CD4-positive, alpha-beta T cell treated with Interferon gamma for 1 hour (primary cell): ENCODE measurements at places on chromosomes 7 and 10.

- no peak for DNase-seq
Observed at GRCh38 chr7:116713918-116714317, 41.9 kb downstream of the MET start.

DNA sequence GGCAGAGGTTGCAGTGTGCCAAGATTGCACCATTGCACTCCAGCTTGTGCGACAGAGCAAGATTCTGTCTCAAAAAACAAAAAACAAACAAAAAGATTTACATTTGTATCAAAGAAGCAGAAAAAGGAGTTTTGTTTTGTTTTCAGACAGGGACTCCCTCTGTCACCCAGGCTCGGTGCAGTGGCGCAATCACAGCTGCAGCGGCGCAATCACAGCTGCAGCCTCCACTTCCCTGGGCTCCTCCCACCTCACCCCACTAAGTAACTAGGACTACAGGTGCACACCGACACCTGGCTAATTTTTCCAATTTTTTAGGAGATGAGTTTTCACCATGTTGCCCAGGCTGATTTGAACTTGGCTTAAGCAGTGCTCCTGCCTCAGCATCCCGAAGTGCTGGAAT lies 1.8 kb downstream of the ARMC10 start:
- DNase-seq = no peak

DNA sequence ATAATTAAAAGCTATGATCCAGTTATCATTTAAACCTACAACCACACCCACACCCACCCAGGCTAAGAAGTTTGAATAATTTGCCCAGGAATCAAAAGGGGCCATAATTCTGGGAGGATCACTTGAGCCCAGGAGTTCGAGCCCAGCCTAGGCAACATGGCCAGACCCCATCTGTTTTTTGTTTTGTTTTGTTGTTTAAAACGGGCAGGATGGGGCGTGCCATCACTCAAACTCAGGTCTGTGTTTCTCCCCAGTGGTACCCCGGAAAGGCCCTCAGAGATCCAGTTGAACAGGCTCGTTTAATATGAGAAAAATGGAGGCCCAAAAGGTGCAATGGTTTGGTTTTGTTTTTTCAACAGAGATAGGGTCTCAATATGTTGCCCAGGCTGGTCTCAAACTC lies 23.3 kb downstream of the HSPB1 start:
- no peak for DNase-seq

DNA sequence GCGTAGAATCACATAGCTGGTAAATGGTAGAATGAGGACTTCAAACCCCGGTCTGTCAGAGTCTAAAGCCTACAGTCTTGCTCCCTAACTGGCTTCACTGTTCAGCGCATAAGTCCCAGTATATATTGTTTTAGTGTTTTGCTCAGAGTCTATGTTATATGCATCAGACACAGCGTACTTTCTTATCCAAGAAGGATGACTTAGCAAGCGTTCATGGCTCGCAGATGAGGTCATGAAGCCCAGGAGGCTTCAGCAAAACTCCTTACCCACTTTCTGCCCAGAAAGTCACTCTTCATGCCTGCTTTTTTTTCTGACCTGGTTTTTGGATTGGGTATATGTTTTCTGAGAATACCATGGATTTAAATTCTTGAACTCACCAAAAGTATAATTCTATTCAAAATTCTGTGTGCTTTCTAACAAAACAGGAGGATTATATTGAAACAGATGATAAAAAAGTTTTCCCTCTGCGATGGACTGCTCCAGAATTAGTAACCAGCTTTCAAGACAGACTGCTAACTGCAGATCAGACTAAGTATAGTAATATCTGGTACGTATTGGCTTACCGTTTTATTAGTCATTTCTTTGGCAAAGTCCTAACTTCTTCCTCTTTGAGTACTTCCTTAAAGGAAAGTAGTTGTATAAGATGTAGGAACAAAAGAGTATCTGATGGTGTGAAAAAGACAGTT lies 24.6 kb upstream of the BHLHA15 start:
- DNase-seq = no peak

GRCh38 chr10:1380088-1380671 lies 324.0 kb downstream of the WDR37 start:
- no peak for DNase-seq

DNA sequence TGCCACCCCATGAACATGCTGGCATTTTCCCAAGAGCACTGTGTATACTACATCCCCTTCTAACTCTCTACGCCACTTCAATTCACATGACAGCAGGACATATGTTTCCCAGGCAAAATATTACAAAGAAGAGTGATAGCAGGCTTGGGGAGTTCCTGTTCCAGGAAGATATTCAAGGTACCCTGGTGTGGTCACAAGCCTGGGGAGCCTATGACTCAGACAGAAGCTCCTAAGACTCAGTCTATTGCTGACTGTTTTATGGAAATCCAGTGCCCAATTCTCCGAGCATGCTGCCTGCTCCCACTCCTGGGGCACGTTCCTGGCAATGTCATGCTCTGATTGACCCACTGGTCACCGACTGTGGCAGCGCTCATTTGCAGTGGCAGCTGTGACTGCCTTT lies 23.5 kb upstream of the ABLIM1 start:
- DNase-seq = no peak

DNA sequence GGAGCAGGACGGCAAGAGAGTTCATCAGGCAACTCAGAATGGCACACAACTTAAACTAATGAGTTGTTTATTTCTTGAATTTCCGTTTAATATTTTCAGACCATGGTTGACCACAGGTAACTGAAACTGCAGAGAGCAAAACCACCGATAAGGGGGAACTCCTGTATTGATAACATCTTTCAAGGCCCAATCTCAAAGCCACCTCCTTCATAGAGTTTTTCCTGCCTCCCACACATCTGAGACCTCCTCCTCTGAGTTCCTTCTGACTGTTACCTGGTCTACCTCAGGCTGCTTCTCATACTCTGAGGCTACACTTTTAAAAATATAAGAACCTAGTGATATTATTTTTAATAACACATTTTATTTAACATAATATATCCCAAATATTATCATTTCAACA lies 341.5 kb upstream of the NPVF start:
- no peak for DNase-seq

GRCh38 chr7:36535866-36536664 lies 146.4 kb downstream of the ANLN start:
- no peak for DNase-seq

- no peak for DNase-seq
Observed at GRCh38 chr10:129912986-129913695, 50.9 kb downstream of the EBF3 start.

DNA sequence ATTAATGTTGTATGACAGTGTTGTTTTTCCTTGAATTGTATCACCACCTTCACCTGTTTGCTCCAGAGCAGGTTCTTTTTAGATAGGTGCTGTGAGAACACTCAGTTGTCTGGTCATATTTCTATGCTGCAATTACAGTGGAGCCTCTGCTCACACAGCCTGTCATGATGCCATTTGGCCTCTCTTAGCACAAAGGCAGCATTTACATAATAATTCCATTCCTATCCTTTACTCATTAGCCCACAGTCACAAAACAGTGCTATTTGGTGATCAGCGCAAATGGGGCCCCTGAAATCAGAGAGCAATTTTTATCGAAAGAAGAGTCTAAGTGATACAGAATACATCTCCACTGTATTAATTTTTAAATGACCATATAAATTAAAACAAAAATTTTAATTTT lies 13.8 kb upstream of the DGKI start:
- no peak for DNase-seq

DNA sequence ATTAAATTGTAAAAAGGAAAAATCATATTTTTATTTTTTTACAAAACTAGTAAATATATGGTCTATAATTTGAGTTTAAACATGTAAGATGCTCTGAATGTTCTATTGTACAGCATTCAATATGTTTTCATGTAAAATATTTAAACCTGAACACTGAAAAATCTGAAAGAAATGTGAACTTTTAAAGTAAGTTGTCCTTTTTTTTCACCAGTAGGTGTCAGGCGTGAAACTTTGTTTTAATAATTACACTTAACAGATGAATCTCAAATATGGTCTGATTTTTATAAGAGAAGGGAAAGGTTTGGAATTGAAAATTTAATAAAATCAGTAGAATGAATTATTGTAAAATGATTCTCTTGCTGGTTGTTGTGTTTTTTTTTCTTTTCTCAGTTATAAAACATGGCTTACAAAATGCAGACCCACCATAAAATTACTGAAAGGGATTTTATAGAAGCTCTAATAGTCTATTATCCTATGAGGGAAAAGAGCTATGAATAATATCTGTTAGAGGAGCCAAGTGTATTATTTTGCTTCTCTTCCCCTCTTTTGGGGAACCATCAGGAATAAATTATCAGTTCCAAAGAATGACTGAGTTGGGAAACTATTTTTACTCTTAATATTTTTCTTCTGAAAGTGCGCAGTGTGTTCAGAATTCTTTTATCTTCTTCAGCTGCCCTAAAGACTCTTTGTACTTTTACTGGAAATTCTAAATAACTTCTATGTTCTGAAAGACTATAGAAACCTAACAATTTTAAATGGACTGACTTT lies 217.7 kb upstream of the FZD1 start:
- DNase-seq = no peak

- DNase-seq = no peak
Observed at GRCh38 chr7:139559364-139560105, 36.0 kb downstream of the CLEC2L start.

- no peak for DNase-seq
Observed at GRCh38 chr10:77034240-77034639, 603.4 kb downstream of the KCNMA1 start.

DNA sequence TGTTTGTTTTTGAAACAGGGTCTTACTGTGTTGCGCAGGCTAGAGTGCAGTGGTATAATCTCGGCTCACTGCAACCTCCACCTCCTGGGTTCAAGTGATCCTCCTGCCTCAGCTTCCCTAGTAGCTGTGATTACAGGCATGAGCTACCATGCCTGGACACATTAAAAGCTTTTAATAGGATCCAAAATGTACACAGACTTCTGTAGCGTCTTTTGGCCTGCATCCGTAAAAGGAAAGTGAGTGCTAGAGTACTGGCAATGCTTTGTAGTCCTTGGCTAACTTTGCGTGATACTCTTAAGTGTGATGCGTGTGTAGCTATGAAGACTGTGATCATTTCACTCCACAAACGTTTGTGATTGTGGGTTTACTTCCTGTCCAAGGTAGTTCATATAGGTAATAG lies 13.3 kb downstream of the ZRANB1 start:
- no peak for DNase-seq

DNA sequence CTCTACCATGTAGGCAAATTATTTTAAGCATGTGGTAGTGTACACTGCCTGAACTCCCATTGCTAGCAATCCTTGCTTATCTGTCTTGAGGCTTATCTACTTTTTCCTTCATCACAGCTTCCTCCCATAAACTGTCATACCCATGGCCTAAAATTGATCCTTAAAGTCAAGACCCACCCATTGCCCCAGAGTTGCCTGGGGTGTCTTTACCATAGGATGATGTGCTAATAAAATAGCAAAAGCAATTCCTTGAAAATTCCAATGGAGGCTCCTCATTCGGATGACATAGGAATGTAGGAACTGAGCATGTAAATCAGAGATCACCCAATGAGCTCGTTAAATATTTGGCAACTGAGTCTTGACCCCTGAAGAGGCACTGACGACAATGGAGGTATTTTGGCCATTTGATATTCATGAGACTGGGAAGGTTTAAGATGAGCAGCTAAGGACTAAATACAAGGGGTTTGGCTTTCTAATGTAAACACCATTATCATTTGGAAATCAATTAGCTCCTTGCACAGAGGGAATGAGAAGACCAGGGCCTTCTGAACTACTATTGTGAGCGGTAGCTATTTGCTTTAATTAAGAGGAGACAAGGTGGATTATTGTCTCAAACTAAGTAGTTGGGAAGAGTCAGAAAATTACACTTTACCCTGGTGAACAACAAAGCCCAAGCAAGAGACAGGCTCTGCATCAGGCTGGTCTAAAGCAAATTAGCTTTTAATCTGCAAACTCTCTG lies 234.9 kb downstream of the GATA3 start:
- no peak for DNase-seq

GRCh38 chr7:157044943-157045660 lies 34.6 kb upstream of the MNX1 start:
- DNase-seq = no peak

DNA sequence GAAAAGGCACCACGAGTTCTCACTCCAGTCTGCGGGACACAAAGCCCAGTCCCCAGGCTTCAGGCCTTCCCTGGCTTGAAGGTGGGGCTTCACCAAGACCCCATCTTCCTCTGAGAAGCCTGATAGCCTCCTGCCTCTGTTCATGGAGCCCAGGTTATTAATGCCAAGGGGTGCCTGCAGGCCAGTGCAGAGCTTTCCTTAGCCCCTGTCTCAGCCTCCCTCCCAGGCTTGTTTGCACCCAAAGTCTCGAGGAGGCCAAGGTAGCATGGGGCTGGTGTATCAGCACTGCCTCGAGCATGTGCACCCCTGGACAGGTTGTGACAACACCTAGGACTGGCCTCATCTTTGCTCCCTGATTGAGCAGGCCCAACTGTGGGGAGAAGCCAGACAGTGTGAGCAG lies 108.1 kb upstream of the PCDH15 start:
- DNase-seq = no peak

- DNase-seq = no peak
Observed at GRCh38 chr7:41054960-41055661, 647.8 kb downstream of the INHBA start.

DNA sequence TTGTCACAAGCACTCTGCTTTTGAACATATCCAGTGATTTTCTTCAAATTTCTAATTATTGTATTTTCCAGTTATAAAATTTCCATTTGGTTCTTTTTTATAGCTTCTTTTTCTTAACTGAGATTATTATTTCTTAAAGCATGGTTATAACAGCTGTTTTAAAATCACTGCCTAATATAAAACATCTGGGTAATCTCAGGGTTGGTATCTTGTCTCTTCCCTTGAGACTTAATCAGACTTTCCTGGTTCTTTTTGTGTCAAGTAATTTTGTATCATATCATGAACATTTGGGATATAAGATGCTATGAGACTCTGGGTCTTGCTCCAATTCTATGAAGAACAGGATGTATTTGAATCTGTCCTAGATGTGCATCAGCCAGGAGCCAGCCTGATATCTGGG lies 93.6 kb downstream of the HIBADH start:
- no peak for DNase-seq

GRCh38 chr7:91242097-91242844 lies 22.0 kb upstream of the FZD1 start:
- DNase-seq = no peak

- no peak for DNase-seq
Observed at GRCh38 chr10:84173501-84173929, at the start of gene GPR15LG. TSS of gene GPR15LG (plus strand) at chr10:84173801. CDS start at chr10:84173852, 51 bp downstream.

DNA sequence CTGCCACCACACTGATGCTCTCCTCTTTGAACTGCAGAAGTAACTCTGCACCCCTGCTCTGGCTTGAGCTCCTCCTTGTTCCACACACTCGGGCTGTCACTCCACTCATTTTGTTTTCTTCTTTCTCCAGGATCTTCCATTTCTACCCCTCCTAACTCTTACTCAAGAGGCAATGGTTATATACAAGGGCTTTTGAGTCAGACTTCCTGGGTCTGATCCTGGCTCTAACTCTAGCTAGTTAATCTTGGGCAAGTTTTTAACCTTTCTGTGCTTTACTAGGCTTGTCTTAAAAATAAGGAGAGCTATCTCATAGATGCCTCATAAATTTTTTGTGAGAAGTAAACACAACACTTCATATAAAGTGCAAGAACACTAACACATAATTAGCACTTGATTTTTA lies 45.3 kb upstream of the GNAI1 start:
- no peak for DNase-seq

- no peak for DNase-seq
Observed at GRCh38 chr7:51785171-51785570, 468.6 kb upstream of the COBL start.
